HS-27A (cell line): ENCODE measurements at places on chromosomes 12 and 14.
A peak's percentile ranks its signal among the peaks of the same experiment; 100 is the strongest.

- DNase-seq = no peak
Measured at GRCh38 chr14:58944343-58944967, 244.0 kb upstream of the DAAM1 start.

GRCh38 chr12:89080793-89081465 is 271.4 kb downstream of the DUSP6 start:
- DNase-seq = no peak

- DNase-seq = no peak
Measured at GRCh38 chr14:97824218-97824617, 1027.0 kb downstream of the VRK1 start.

DNA sequence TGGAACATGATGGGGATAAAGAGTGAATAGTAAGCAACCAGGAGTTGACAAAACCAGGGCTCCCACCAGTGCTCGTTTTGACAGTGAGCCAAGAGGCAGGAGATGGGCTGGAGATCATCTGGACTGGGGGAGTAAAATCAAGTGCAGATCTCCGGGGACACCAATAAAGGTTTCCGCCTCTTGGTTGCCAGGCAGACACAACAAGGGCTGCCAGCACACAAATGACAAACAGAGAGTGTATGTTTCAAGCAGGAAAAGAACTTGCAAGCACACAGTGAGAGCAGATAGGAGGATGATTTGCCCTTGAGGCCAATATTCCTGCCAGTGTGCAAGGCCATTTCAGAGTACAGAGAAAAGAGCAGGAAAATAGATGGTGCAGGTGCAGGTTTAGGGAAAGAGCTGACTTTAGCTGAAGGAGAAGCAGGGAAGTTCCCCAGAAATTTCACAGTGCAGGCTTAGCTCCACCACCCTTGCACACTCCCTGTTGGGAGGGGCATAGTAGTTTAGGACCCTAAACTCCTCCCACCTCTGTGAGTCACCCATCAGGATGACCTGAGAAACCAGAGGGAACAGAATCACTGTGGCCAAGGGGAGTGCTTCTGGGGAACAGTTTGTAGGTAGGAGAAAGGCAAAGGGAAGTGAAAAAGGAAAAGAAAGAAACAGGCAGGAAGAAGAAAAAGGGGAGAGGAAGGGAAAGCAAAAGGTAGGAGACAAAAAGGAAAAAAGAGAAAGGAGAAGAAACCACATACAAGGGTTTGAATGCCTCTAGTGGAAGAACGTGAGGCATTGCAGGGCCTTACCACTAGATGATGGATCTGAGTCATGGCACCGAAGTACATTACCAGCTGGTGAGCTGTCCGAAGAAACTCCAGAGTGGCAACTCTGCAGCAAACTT is 404.4 kb downstream of the SLC6A15 start:
- DNase-seq = peak; percentile 82

DNA sequence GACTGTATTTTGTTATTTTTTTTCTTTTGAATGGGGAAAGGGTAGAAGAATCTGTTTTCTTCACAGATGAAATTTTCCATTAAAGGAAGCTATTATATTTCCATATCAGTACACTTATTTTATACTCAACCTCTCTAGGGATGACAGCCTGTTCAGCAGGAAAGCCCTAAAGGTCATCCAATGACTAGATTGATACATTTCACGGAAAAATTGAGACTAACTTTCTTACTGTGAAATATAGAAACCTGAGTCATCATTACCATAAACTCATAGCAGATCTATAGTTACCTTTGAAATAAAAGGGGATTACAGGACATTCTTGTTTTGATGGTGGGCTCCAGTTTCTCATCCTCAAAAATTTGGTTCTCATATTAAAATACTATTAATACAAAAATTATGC is 36.1 kb upstream of the PTCSC3 start:
- no peak for DNase-seq

DNA sequence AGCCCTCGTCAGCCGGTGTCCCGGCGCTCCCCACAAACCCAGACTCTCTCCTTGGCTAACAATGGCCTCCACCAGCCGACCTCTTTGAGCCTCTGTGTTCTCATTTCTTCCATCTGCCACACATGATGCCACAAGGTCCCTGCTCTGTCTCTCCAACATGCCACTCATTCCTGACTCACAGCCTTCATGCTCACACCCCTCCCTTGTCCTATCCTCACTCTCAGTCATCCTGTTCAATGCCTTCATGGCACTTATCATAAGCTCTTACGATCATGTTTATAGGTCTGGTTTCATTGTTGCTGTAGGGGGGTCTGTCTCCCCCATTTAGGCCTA is 9.6 kb upstream of the SERPINA11 start:
- DNase-seq = no peak

- DNase-seq = no peak
Measured at GRCh38 chr14:104350463-104351185, 212.2 kb downstream of the KIF26A start.

- no peak for DNase-seq
Measured at GRCh38 chr12:168763-169525, 45.0 kb downstream of the SLC6A12 start.

- DNase-seq = no peak
Measured at GRCh38 chr14:73723406-73723796, 9.2 kb upstream of the PNMA1 start.

GRCh38 chr12:79848339-79848738 is 86.6 kb downstream of the PPP1R12A start:
- no peak for DNase-seq

GRCh38 chr14:79822034-79822433 is 389.3 kb downstream of the DIO2 start:
- DNase-seq = no peak

GRCh38 chr14:91358654-91359220 is 58.9 kb downstream of the CCDC88C start:
- DNase-seq = no peak

- DNase-seq = no peak
Measured at GRCh38 chr12:118650586-118650960, 274.2 kb downstream of the SUDS3 start.

- DNase-seq = no peak
Measured at GRCh38 chr12:113946175-113946574, 19.9 kb downstream of the RBM19 start.

DNA sequence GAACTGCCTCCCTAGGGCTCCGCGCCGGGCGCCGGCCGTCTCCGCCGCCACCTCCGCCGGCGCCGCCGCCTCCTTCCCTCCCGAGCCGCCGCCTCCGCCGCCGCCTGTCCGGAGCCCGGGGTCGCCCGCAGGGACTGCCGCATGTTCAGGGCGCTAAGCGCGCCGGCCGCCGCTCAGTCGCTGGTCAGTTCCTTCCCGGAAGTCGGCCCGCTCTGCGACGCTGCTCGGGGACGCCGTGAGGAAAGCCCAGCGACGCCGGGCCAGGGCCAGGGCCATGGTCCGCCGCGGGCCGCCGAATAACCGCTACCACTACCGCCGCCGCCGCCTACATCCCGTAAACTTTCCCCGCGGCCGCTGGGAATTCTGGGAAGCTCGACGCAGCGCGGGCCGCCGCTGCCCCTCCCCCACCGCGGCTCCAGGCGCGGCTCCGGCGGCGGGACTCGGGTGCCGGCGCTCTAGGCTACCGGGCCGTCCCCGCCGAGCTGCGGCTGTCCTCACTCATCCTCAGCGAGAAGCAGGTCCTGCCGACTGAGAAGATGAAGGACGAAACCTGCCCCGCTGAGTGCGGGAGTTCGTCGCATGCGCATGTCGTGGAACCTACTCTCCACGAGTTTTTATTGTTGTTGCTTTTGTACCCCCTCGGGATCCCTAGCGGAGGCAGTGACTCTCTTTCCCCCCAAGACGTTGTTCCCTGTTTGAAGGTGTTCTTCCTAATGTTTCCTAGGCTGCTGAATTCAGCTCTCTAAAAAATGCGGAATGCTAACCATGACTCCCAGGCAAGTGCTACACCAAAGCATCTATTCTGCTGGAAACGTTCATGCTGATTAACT is at the start of gene SAV1:
Gene SAV1 (minus strand): TSS at position 311 of the 830 bp plus-strand sequence. CDS start 339 bp downstream, outside the sequence.
- no peak for DNase-seq

- no peak for DNase-seq
Measured at GRCh38 chr12:51389302-51389999, 1.8 kb downstream of the GALNT6 start.

GRCh38 chr14:92680781-92681650 is 67.4 kb downstream of the LGMN start:
- DNase-seq = peak; percentile 30

GRCh38 chr12:88142610-88142991 is 494 bp downstream of the TMTC3 start:
- no peak for DNase-seq

DNA sequence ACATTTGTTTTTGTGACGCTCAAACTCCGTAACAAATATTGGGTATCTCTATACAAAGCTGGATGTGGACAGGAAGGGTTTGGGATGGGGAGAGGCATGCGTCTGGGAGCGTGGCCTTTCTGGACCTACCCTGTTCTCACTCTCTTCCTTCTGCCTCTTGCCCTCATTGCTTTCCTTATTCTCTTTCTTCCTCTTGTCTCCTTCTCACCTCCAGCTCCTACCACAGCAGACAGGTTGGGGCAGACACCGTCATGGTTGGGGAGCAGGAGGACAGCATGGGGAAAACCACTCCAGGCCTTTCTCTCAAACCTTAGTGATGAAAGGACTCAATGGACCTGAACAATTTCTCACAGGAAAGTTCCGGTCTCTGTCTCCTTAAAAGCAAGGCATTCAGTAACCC is 465.3 kb downstream of the RAD51B start:
- DNase-seq = no peak

GRCh38 chr14:82854901-82855300 is 1321.2 kb upstream of the SEL1L start:
- peak; percentile 7 for DNase-seq

GRCh38 chr14:49862089-49862673 is 9.6 kb upstream of the NEMF start:
- DNase-seq = peak; percentile 89

DNA sequence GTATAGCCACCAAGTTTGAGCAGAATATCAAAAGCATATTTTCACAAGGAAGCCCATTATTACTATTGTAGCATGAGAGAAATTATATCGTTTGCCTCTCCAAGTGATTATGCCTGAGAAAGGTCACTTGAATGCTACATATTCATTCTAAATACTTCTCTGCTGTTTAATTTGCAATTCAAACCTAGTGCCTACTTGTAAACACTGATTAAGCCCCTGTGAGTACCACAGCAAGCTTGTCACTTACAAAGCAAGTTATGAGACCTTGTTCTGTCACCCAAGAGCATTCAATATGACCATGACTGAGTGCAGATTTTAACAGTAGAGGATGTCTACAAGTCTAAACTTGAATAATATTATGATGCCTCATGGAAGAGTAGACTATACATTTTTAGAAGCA is 124.7 kb upstream of the SSTR1 start:
- no peak for DNase-seq

DNA sequence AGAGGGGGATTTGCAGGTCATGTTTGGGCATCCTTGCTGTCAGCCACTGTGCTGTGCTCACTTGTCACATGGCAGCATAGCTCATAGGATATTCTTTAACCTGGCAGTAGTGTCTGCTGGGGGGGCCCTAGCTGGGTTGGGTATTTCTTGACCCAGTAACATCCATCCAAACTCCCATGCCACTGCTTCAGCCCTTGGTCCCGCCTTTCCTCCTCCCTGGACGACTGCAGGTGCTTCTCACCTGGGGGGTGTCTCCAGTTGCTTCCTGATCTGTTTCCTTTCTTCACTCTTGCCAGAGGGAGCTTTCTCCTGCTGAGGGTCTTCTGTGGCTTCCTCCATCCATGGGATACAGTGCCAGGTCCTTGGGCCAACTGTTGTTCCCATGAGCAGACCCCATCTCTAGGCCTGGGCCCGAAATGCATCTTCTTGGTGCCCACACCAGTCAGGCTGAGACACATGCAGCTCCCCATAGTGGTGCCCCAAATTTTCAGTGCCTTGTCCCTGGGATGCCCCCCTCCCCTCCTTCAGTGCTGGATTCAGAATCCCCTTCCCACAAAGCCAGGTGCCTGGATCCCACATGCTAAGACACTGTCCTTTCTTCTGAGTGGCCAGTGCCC is 20.5 kb downstream of the C14orf132 start:
- DNase-seq = no peak

DNA sequence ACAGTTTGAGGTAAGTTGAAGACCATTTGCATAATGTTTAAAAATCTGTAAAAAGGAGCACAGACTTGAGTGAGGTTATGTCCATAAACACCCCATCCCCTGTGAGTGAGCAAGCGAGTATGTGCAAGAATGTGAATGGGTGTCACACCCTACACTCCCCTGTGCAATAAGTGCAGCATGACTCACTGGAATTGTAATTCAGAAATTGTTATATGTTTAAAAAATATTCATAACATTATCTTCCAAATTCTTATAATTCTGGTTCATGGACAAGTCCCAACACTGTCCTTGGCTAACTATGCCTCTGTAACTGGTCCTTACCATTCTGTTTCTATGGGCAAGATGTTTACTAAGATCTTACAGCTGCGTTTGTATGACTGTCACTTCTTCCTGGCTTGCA is 207.8 kb upstream of the FAR2 start:
- peak; percentile 77 for DNase-seq

DNA sequence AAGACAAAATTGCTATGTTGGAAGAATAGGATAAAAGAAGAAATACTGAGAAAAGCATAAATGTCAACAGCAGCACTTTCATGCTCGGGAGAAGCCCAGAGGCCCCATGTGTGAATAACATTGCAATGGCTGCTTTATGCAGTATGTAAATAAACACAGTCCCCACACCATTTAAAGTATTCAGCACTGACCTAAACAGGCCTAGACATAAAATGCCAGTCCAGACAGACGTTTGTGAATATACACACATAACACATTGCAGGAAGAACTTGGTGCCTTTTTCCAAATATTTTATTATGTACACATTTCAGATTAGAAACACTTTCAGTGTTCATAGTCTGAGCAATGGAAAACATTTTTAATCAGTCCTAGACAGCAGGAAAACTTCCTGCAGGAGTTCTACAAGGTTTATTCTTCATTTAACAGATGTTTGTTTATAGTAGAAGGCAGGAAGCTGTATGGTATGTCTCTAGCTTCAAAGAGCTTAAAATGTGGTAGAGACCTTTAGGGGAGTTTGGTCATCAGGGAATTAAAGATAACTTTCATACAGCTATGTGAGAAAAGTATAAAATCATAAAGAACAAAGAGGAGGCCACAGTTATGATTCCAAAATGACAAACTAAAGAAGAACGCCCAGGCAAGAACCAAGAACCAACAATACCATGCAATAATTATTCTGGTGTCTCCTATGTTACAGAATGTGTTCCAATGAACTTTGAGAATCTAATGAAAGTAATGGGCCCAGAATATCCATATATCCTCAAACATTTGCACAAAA is 30.6 kb upstream of the SLC38A2 start:
- DNase-seq = no peak

DNA sequence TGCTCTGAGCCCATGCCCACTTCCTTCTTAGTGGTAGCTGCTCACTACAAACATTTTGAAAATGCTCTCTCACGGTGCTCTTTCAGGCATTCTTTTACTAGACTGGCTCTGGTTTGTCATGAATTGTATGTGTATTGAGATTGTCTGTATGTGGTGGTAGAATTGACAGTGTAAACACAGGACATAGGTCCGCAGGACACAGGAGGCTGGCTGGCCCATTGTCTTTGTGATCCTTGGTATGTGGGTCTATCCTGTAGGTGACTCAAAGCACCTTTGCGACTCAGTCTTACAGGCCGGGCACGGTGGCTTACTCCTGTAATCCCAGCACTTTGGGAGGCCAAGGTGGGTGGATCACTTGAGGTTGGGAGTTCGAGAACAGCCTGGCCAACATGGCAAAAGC is 250.9 kb downstream of the C12orf75 start:
- no peak for DNase-seq
